Endothelial cell (in vitro differentiated cells): ENCODE measurements at places on chromosomes 2 and 18. TPM values are rescaled to one million over a fixed set of nuclear protein-coding genes. Genes with fewer than 3 reads are reported as not detected.

DNA sequence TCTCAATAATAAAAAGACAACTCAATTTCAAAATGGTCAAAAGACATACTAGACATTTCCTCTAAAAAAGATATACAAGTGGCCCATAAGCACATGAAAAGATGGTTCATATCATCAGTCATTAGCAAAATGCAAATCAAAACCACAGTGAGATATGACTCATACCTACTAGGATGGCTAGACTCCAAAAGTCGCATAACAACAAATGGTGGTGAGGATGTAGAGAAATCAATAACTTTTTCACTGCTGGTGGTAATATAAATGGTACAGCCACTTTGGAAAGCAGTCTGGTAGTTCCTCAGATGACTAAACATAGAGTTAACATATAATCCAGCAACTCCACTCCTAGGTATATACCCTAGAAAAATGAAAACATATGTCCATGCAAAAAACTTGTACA is 242.3 kb upstream of the NOL4 start:
- DNase-seq = no peak
- H3K27me3 ChIP-seq = no peaks in the 10 kb centered on the region
- H3K4me1 ChIP-seq = no peaks in the 10 kb centered on the region
- no peaks in the 10 kb centered on the region for H3K36me3 ChIP-seq
- no peak overlapping the region for H3K4me3 ChIP-seq

Gene FLACC1
- 1.1 TPM for total RNA-seq

Gene HOXD4
- total RNA-seq = 3.5 TPM

DNA sequence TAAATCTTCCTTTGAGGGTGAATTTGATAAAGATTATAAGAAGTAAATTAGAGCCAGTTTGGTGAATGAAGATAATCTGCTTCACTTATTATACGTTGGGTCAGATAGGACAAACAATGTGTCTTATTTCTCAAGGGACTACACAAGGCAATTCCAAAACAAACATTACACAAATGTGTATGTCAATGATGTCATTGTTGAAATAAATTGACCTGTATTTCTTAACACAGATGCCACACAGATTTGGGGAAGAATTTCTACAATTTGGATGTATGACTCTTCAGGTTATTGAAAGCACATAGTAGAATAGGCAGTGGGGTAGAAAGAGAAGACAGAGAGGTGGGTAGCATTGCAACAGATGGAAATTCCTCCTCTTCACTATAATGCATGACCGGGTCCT is 6.9 kb upstream of the CRIM1 start:
- no peak overlapping the region for H3K27ac ChIP-seq
- peaks cover 18% of the 10 kb centered on the region for H3K4me1 ChIP-seq
- H3K27me3 ChIP-seq = peaks cover 2% of the 10 kb centered on the region
- no peak overlapping the region for H3K4me3 ChIP-seq

Gene DUSP19
- total RNA-seq = 2.4 TPM

DNA sequence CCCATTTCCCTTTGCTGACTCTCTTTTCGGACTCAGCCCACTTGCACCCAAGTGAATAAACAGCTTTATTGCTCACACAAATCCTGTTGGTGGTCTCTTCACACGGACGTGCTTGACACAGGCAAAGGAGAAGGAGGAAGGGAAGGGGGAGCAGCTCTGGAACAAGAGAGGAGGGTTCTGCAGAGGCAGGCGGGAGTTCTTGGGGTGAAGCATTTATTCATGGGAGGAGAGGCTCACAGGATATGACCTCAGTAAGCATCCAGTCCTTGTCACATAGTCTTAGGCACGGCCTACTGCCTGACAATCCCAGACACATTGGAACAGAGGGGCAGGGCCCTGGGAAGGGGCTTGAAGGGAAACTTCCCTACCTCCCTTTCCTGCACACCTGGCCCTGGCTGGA is 171.7 kb upstream of the HS6ST1 start:
- DNase-seq = no peak
- H3K4me3 ChIP-seq = no peak overlapping the region
- H3K36me3 ChIP-seq = no peaks in the 10 kb centered on the region
- peaks cover 6% of the 10 kb centered on the region for H3K27me3 ChIP-seq

Gene TRIM43
- not detected for total RNA-seq

GRCh38 chr2:38097988-38098385 is 22.0 kb upstream of the CYP1B1 start:
- H3K27ac ChIP-seq = no peak overlapping the region
- DNase-seq = no peak
- peak overlapping the region; percentile 26 for H3K4me3 ChIP-seq
- H3K4me1 ChIP-seq = peaks cover 35% of the 10 kb centered on the region
- peaks cover 2% of the 10 kb centered on the region for H3K27me3 ChIP-seq

DNA sequence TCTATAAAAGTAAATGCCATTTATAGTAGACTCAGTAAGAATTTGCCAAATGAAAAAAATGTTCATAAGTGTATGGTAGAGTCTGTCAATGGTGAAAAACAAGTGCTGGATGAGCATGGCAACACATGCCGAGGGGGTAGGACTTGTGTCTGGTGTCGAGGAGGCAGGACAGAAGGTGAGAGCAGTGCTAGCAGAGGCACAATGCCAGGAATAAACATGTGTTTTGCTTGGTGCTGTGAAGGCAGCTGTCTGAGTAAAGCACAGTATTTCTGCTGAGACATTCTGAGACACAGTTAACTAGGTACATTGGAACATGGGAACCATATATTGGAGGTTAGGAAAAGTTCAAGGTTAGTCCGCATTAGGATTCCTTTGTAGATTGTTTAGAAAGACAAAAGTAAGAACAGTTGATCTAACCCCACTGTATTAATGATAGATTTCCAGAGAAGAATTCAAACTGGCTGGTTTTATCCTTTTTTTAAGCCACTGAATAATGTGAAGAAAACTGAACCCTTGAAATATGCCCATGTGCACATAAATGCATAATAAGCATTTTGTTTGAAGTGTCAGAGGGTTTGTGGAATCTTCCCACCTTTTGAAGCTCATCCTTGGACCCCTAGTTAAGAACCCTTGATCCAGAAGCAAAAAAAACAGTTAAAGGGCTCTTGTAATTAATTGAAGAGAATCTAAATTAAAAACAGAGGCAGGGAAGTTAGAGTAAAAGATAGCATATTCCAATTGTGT is 7.1 kb downstream of the RBM45 start:
- no peaks in the 10 kb centered on the region for H3K4me1 ChIP-seq
- DNase-seq = no peak
- H3K27me3 ChIP-seq = peaks cover 2% of the 10 kb centered on the region
- no peak overlapping the region for H3K27ac ChIP-seq
- H3K36me3 ChIP-seq = no peaks in the 10 kb centered on the region

Gene FIGN
- 14.0 TPM for total RNA-seq

Gene LYG2
- 1.7 TPM for total RNA-seq

- no peak overlapping the region for H3K4me3 ChIP-seq
- H3K27ac ChIP-seq = no peak overlapping the region
- H3K27me3 ChIP-seq = peaks cover 5% of the 10 kb centered on the region
- DNase-seq = no peak
- peaks cover 6% of the 10 kb centered on the region for H3K36me3 ChIP-seq
- H3K4me1 ChIP-seq = peaks cover 2% of the 10 kb centered on the region
Observed at GRCh38 chr2:231409776-231410175, 14.3 kb downstream of the B3GNT7 start.

GRCh38 chr2:46964835-46965560 is 49.4 kb upstream of the MCFD2 start:
- H3K27ac ChIP-seq = no peak overlapping the region
- H3K4me3 ChIP-seq = no peak overlapping the region
- H3K27me3 ChIP-seq = no peaks in the 10 kb centered on the region
- H3K36me3 ChIP-seq = no peaks in the 10 kb centered on the region
- H3K4me1 ChIP-seq = peaks cover 4% of the 10 kb centered on the region
- no peak for DNase-seq

DNA sequence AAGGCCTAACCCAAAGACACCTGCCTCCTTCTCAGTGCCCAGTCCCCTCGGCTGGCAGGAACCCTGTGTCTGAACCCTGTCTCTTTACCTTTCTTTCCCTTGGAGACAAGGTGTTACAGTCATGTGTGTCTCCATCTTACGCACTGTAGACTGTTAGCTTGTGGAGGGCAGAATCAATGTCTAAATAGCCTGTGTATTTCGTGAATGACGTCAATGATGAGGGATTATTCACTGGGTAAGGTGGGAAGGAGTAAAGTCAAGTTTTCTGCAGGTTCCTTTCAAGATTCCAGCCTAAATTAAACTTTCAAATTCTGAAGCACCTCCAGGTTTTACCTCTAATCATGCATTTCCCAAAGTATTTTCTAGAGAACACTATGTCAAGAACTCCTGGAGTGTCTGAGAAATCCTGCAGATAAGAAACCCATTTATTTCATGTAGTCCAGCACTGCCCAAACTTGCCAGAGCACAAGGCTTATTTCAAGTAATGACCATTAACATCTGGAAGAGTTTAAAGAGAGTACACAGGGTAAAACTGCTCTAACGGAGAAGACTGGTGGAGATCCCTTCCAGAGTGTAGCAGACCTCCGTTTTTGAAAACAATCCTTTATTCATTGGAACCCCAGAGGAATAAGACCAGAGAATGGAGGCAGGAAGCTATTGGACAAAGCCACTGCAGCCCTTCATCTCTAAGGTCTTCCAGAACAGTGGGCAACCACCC is 72.8 kb downstream of the KCNF1 start:
- peaks cover 2% of the 10 kb centered on the region for H3K27me3 ChIP-seq
- H3K4me1 ChIP-seq = no peaks in the 10 kb centered on the region
- no peak overlapping the region for H3K27ac ChIP-seq
- DNase-seq = no peak
- no peak overlapping the region for H3K4me3 ChIP-seq

Gene TFCP2L1
- total RNA-seq = 1.7 TPM

DNA sequence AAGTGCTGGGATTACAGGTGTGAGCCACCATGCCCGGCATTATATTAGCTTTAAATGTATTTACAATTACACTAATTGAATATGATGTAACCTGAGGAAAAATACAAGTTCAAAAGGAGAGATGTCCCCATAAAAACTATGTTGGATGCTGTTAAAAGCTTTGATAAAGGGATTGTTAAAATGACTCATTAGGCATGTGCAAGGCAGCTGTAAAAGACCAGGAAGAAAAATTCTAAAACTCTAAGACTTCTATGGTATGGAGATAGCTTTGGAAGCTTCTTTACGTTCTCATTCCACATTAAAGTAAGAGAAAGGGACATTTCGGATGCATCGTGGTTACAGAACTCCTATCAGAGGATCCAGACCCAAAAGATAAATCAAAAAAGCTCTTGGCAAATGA is 50.3 kb downstream of the CYB5A start:
- no peaks in the 10 kb centered on the region for H3K36me3 ChIP-seq
- H3K4me1 ChIP-seq = peaks cover 12% of the 10 kb centered on the region
- peaks cover 5% of the 10 kb centered on the region for H3K27me3 ChIP-seq
- no peak for DNase-seq
- no peak overlapping the region for H3K27ac ChIP-seq

Gene CTAGE1
- total RNA-seq = not detected

DNA sequence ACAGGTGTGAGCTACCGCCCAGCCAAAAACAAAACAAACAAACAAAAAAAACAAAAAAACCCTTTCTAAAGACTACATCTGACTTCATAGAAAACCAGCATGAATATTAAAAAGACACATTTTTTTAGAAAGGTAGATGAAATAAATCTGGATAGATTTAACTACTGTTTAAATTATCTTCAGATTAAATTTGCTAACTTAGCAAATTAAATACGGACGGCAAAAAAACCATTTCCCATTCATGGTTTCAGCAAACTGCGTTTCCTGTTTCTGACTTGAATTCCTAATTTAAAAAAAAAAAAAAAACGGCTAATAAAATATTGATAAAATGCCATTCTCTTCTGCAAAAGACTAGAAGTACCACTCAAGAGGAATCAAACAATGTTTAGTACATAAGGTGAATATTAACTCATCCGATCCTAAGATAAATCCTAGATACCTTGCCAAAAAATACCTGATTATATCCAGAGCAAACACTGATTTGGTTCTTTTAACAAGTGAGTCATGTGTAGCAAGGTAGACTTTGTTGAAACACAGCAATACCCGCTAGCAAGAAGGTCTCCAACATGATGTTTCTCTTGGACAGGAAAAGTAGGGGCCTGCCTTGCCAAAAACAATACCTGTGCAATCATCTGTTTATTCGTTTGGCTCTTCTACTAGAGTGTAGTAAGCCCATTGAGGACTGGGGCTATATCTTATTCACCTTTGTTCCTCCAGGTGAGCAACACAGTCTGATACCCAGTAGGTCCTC is 96.2 kb downstream of the BARD1 start:
- no peaks in the 10 kb centered on the region for H3K4me1 ChIP-seq
- DNase-seq = no peak
- H3K27ac ChIP-seq = no peak overlapping the region
- H3K4me3 ChIP-seq = no peak overlapping the region
- H3K36me3 ChIP-seq = peaks cover 16% of the 10 kb centered on the region

- no peaks in the 10 kb centered on the region for H3K27me3 ChIP-seq
- no peak overlapping the region for H3K4me3 ChIP-seq
- H3K4me1 ChIP-seq = no peaks in the 10 kb centered on the region
- DNase-seq = peak; percentile 61
- H3K36me3 ChIP-seq = no peaks in the 10 kb centered on the region
Observed at GRCh38 chr2:18749912-18750526, 160.7 kb upstream of the NT5C1B start.

Gene EDAR
- total RNA-seq = not detected

Gene EIF2AK2
- 32.9 TPM for total RNA-seq

DNA sequence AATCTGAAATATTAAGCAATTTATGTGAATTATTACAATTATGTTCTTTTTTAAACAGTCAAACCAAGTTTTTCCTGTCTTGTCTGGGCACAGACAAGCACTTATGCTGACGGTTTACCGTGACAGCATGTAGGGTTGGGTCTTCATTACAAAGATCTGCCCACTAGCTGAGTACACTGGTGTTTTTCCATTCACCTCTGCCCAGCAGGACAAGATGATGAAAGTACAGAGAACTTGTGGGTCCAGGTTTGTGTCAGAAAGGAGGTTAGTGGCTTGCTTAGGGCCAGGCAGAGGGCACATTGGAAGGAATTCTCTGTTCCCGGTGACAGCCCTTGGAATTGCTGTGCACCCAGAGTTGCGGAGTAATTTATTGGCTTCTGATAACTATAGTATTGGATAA is 14.0 kb downstream of the NABP1 start:
- H3K36me3 ChIP-seq = no peaks in the 10 kb centered on the region
- no peak overlapping the region for H3K27ac ChIP-seq
- H3K27me3 ChIP-seq = no peaks in the 10 kb centered on the region
- no peak overlapping the region for H3K4me3 ChIP-seq

- no peak overlapping the region for H3K27ac ChIP-seq
- peaks cover 35% of the 10 kb centered on the region for H3K4me1 ChIP-seq
- H3K27me3 ChIP-seq = peaks cover 8% of the 10 kb centered on the region
Observed at GRCh38 chr2:86243950-86244733, 44.9 kb downstream of the MRPL35 start.
